ENCODE measurements at places on chromosomes 4 and X. TPM values are rescaled to one million over a fixed set of nuclear protein-coding genes. Genes with fewer than 3 reads are reported as not detected.

- H3K27me3 ChIP-seq, result no peaks in the 10 kb centered on the region
- no peaks in the 10 kb centered on the region for H3K36me3 ChIP-seq
- H3K4me1 ChIP-seq, result peaks cover 2% of the 10 kb centered on the region
- H3K4me3 ChIP-seq, result no peak overlapping the region
- no peak overlapping the region for H3K27ac ChIP-seq
Measured at GRCh38 chrX:41045960-41046567, 39.2 kb upstream of the USP9X start.

DNA sequence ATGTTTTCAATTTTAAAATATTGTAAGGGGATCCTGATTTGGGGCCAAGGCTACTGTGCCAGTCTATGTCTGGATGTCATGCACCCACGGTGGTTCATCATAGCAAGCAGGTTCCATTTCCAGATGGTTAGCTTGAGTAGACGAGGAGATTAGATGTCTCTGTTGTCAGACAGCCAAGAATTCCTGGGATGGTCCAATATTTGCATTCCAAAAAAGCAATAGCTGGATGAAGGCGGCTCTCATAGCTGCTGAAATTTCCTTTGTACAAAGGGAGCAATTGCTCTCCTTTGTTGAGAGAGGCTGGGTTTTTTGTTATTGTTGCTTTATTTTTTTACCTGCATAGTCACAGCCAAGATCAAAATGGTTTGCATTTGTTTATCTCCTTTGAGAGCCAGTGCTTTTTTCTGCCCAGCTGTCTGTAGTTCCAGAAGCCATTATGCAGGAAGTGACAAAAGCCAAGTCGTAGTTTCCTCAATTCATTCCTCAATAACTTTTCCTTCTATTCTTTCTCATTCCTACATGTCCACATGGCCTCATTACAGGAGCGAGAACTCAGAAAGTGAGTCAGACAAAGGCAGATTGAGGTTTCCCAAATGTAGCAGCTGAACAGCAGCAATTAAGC, 107.9 kb downstream of the MMRN1 start:
- H3K4me3 ChIP-seq, result no peak overlapping the region
- no peaks in the 10 kb centered on the region for H3K36me3 ChIP-seq
- no peaks in the 10 kb centered on the region for H3K4me1 ChIP-seq
- peaks cover 6% of the 10 kb centered on the region for H3K27me3 ChIP-seq
- DNase-seq, result no peak
- H3K27ac ChIP-seq, result no peak overlapping the region

- H3K36me3 ChIP-seq, result peaks cover 56% of the 10 kb centered on the region
- no peaks in the 10 kb centered on the region for H3K27me3 ChIP-seq
- no peak overlapping the region for H3K27ac ChIP-seq
- no peak for DNase-seq
Measured at GRCh38 chr4:38122060-38122459, 161.9 kb downstream of the PTTG2 start.

DNA sequence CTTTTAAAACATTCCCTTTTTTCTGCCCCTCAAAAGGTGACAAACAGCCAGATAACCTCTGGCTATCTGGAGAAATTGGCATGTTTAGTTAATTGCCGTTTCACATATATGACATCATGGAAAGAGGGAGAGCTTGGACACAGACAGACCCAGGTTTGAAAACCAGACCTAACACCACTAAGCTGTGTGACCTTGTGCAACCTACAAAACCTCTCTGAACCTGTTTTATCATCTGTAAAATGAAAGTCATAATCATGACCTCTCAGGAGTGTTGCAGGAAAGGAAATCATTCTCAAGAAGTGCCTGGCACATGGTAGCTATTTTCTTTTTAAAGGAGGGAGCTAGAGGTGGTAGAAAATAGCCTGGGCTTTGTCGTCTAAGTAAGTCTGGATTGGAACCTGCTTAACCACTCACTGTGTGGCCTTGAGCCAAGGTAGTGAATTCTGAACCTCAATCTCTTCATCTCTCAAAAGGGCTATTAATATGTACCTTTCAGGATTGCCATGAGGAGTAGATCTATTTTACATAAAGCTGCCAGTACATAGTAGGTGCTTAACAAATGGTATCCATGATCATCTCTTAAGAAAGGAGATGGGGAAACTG, 363.5 kb downstream of the BCOR start:
- DNase-seq, result no peak
- H3K27ac ChIP-seq, result no peak overlapping the region
- H3K27me3 ChIP-seq, result no peaks in the 10 kb centered on the region
- no peaks in the 10 kb centered on the region for H3K36me3 ChIP-seq
- no peak overlapping the region for H3K4me3 ChIP-seq

GRCh38 chr4:174449944-174450785, 72.1 kb downstream of the HPGD start:
- H3K4me1 ChIP-seq, result peaks cover 3% of the 10 kb centered on the region
- H3K36me3 ChIP-seq, result no peaks in the 10 kb centered on the region
- H3K4me3 ChIP-seq, result no peak overlapping the region
- no peak for DNase-seq
- no peak overlapping the region for H3K27ac ChIP-seq

GRCh38 chr4:125735102-125735501, 420.3 kb downstream of the FAT4 start:
- no peaks in the 10 kb centered on the region for H3K36me3 ChIP-seq
- DNase-seq, result no peak
- no peak overlapping the region for H3K27ac ChIP-seq
- no peak overlapping the region for H3K4me3 ChIP-seq

DNA sequence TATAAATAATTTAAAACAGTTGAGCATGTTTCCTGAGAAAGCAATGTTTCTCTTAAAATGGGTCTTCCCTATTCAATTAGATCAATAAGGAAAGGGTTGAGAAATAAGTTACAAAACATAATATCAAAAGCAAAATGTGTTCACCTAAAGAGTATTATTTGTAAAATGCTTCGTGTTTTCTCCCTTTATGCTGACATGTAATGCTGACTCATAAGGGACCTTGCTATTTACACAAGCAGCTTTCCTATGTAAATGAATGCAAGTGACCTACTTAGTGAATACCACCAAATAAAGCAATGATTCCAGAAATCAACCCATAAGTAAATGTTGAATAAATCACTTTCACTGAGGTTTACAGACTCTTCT, 91.5 kb downstream of the ELOVL6 start:
- no peak for DNase-seq
- H3K4me3 ChIP-seq, result no peak overlapping the region
- no peaks in the 10 kb centered on the region for H3K27me3 ChIP-seq
- H3K36me3 ChIP-seq, result peaks cover 3% of the 10 kb centered on the region
- no peaks in the 10 kb centered on the region for H3K4me1 ChIP-seq

- no peak overlapping the region for H3K27ac ChIP-seq
- no peak overlapping the region for H3K4me3 ChIP-seq
- no peaks in the 10 kb centered on the region for H3K27me3 ChIP-seq
- no peak for DNase-seq
- H3K4me1 ChIP-seq, result peaks cover 12% of the 10 kb centered on the region
Measured at GRCh38 chr4:81786063-81786763, 314.5 kb upstream of the RASGEF1B start.

- H3K27me3 ChIP-seq, result no peaks in the 10 kb centered on the region
- H3K4me3 ChIP-seq, result peak overlapping the region; percentile 76
- peak overlapping the region; percentile 93 for H3K27ac ChIP-seq
- H3K36me3 ChIP-seq, result no peaks in the 10 kb centered on the region
- no peak for DNase-seq
- H3K4me1 ChIP-seq, result peaks cover 59% of the 10 kb centered on the region
Measured at GRCh38 chrX:38811515-38812243, 10.4 kb downstream of the MID1IP1 start.

- no peak overlapping the region for H3K4me3 ChIP-seq
- no peaks in the 10 kb centered on the region for H3K36me3 ChIP-seq
- DNase-seq, result no peak
- H3K27ac ChIP-seq, result no peak overlapping the region
- no peaks in the 10 kb centered on the region for H3K27me3 ChIP-seq
Measured at GRCh38 chrX:2859197-2859797, 30.6 kb downstream of the GYG2 start.

GRCh38 chr4:140152013-140152703, 1.8 kb downstream of the MAML3 start:
- H3K4me3 ChIP-seq, result peak overlapping the region; percentile 98
- peaks cover 2% of the 10 kb centered on the region for H3K36me3 ChIP-seq
- H3K4me1 ChIP-seq, result peaks cover 47% of the 10 kb centered on the region
- peak overlapping the region; percentile 97 for H3K27ac ChIP-seq
- peak; percentile 79 for DNase-seq
- no peaks in the 10 kb centered on the region for H3K27me3 ChIP-seq

- H3K27ac ChIP-seq, result no peak overlapping the region
- peaks cover 4% of the 10 kb centered on the region for H3K36me3 ChIP-seq
- H3K27me3 ChIP-seq, result peaks cover 13% of the 10 kb centered on the region
- DNase-seq, result no peak
- H3K4me1 ChIP-seq, result peaks cover 3% of the 10 kb centered on the region
- no peak overlapping the region for H3K4me3 ChIP-seq
Measured at GRCh38 chr4:35912174-35912573, 332.1 kb downstream of the ARAP2 start.

GRCh38 chrX:111340054-111340453, 69.8 kb upstream of the CAPN6 start:
- no peak overlapping the region for H3K4me3 ChIP-seq
- no peak for DNase-seq
- no peaks in the 10 kb centered on the region for H3K4me1 ChIP-seq
- no peak overlapping the region for H3K27ac ChIP-seq
- H3K27me3 ChIP-seq, result peaks cover 2% of the 10 kb centered on the region

- peak; percentile 43 for DNase-seq
- H3K4me3 ChIP-seq, result no peak overlapping the region
- H3K27ac ChIP-seq, result no peak overlapping the region
- no peaks in the 10 kb centered on the region for H3K36me3 ChIP-seq
- no peaks in the 10 kb centered on the region for H3K27me3 ChIP-seq
Measured at GRCh38 chr4:79917246-79917645, 155.8 kb downstream of the ANTXR2 start.

DNA sequence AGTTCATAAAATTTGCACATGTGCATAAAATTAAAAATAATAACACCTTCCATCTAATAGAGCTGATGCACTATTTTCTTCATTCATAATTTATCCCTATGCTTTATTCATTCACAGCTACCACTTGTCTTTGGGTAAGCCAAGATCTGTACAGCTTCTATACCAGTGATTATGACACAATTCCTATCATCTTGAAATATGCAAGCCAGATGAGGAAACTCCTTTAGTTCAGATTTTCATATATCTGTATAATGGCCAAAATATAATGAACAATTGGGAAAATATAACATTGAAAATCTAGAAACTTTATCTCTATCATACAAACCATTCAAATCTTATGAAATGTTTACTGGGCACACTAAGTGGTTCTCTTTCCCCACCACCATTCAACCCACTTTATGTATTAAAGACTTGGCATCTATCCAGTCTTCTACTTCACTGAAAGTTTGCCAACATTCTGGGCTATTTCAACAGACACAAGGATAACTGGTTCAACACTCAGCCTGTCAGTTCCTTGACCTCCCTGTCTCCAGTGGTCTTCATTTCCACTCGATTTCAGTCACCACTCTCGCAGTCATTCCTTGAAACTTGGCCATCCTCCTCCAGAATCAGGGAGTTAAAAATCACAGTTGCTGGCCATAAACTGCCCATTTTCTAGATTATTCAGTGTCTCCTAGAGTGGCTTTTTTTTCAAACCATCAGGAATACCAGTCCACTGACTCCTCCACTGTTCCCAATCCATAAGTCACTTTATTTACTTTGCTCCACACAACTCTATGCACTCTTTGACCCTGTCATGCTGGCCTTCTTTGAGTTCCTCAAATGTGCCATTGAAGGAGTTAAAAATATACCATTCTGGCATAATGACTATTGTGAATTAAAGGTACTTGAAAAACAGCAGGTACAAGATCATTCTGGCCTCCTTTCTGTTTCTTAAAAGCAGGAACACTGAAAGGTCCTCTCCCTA, 85.5 kb downstream of the CAMK2D start:
- peaks cover 12% of the 10 kb centered on the region for H3K36me3 ChIP-seq
- H3K27me3 ChIP-seq, result no peaks in the 10 kb centered on the region
- H3K4me3 ChIP-seq, result no peak overlapping the region
- DNase-seq, result no peak

- no peak overlapping the region for H3K4me3 ChIP-seq
- DNase-seq, result no peak
- H3K4me1 ChIP-seq, result no peaks in the 10 kb centered on the region
Measured at GRCh38 chr4:75011131-75011795, 78.3 kb downstream of the PARM1 start.

DNA sequence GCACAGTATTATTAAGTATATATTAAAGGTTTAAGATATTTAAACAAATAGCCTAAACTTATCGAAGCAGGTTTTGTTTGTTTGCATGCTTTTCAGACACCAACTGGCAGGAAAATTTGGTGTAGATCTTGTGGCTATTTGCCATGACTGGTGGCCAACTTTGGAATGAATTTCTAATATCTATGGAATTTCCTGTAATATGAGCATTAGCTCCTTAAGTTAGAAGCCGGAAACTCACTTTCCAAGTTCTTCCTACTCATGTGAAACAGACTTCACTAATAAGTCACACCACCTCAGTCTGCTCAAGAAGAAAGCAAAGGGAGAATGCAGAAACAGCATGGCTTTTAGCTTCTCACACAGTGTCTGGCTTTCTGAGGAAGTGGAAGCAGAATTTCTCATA, 563.9 kb downstream of the GRXCR1 start:
- H3K27ac ChIP-seq, result no peak overlapping the region
- no peak overlapping the region for H3K4me3 ChIP-seq
- H3K4me1 ChIP-seq, result no peaks in the 10 kb centered on the region
- no peaks in the 10 kb centered on the region for H3K36me3 ChIP-seq

GRCh38 chr4:8710946-8711345, 118.4 kb downstream of the CPZ start:
- DNase-seq, result no peak
- no peaks in the 10 kb centered on the region for H3K4me1 ChIP-seq
- no peaks in the 10 kb centered on the region for H3K27me3 ChIP-seq
- no peak overlapping the region for H3K4me3 ChIP-seq
- peaks cover 15% of the 10 kb centered on the region for H3K36me3 ChIP-seq
- H3K27ac ChIP-seq, result no peak overlapping the region

DNA sequence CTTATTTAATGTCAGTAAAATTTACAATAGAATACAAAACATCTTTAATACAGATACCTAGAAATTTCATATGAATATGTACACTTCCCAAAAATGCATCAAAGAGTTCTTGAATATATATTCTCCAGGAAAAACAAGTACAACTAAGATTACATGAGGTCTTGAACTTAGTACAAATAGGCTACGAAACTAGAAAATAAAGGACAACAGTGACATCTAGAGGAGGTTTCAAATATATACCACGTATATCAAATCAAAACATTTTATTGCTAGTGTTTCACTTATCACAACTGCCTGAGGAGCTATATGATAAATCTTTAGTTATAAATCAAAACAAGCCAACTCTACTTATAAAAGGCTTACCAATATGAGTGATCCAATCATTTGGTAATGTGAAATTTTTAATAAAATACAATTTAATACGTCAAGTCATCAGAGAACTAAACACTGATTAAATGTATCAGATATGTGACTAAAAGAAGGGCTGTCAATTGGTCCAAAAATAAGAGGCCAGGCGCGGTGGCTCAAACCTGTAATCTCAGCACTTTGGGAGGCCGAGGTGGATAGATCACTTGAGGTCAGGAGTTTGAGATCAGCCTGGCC, 36.6 kb downstream of the ANAPC10 start:
- no peaks in the 10 kb centered on the region for H3K27me3 ChIP-seq
- H3K36me3 ChIP-seq, result no peaks in the 10 kb centered on the region
- no peak for DNase-seq

The GYG2 gene
- total RNA-seq, result not detected

The BTC gene
- not detected for total RNA-seq

The MAGEA2B gene
- not detected for total RNA-seq

The ITIH6 gene
- not detected for total RNA-seq

The DEFB131A gene
- not detected for total RNA-seq

The NDUFA1 gene
- total RNA-seq, result 52.6 TPM

The RHOXF2 gene
- not detected for total RNA-seq

The PRDM8 gene
- total RNA-seq, result 11.1 TPM

Data from naive thymus-derived CD8-positive, alpha-beta T cell (primary cell).